Epithelial cell of proximal tubule (primary cell): ENCODE measurements at places on chromosomes 5 and 9. TPM values are rescaled to one million over a fixed set of nuclear protein-coding genes. Genes with fewer than 3 reads are reported as not detected.

PCDHA12 gene
- total RNA-seq: not detected in 2 replicates

PCDHA10 gene
- under 0.01 and 0.06 TPM in 2 replicates for total RNA-seq

DDX4 gene
- not detected in 2 replicates for total RNA-seq

PFN3 gene
- not detected in 2 replicates for total RNA-seq

NUTM2G gene
- not detected in 2 replicates for total RNA-seq

LEAP2 gene
- total RNA-seq: 0.22 and 0.35 TPM in 2 replicates

EHMT1 gene
- total RNA-seq: 40.8 and 73.1 TPM in 2 replicates

OTP gene
- total RNA-seq: not detected in 2 replicates

IL9 gene
- total RNA-seq: not detected in 2 replicates

ALDH7A1 gene
- total RNA-seq: 25.4 and 28.2 TPM in 2 replicates

SPATA31C1 gene
- total RNA-seq: 0.14 TPM in 1 of 2 replicates, not detected in the other

NPR3 gene
- total RNA-seq: 0.14 and 0.29 TPM in 2 replicates

C9orf72 gene
- 5.0 and 9.4 TPM in 2 replicates for total RNA-seq

MRPS30 gene
- total RNA-seq: 70.3 and 77.0 TPM in 2 replicates

PDE6A gene
- not detected in 2 replicates for total RNA-seq

PLAC8L1 gene
- 0.58 TPM in 1 of 2 replicates, not detected in the other for total RNA-seq

RMND5B gene
- 23.4 and 31.5 TPM in 2 replicates for total RNA-seq

LPAR1 gene
- 8.5 and 13.0 TPM in 2 replicates for total RNA-seq

NEUROG1 gene
- not detected in 2 replicates for total RNA-seq

PRLR gene
- 0.22 and 0.35 TPM in 2 replicates for total RNA-seq

MEGF10 gene
- 0.29 and 0.52 TPM in 2 replicates for total RNA-seq

NSMF gene
- 33.2 and 62.7 TPM in 2 replicates for total RNA-seq

SMC2 gene
- total RNA-seq: 23.1 and 29.9 TPM in 2 replicates

ANKRD18A gene
- total RNA-seq: 2.7 and 3.1 TPM in 2 replicates

FKBP15 gene
- 13.3 and 14.6 TPM in 2 replicates for total RNA-seq

DBH gene
- total RNA-seq: not detected in 2 replicates

TAF1L gene
- under 0.01 TPM in 1 of 2 replicates, not detected in the other for total RNA-seq

RAB3C gene
- not detected in 2 replicates for total RNA-seq

IGIP gene
- total RNA-seq: 1.1 and 1.5 TPM in 2 replicates
